AG20443 (cell line): ENCODE measurements at places on chromosomes 3 and 15.

- no peak for DNase-seq
These were observed 61.0 kb downstream of the OTOL1 start for GRCh38 chr3:161557445-161558150.

GRCh38 chr15:90360746-90361145, 8.7 kb downstream of the ZNF774 start:
- no peak for DNase-seq

DNA sequence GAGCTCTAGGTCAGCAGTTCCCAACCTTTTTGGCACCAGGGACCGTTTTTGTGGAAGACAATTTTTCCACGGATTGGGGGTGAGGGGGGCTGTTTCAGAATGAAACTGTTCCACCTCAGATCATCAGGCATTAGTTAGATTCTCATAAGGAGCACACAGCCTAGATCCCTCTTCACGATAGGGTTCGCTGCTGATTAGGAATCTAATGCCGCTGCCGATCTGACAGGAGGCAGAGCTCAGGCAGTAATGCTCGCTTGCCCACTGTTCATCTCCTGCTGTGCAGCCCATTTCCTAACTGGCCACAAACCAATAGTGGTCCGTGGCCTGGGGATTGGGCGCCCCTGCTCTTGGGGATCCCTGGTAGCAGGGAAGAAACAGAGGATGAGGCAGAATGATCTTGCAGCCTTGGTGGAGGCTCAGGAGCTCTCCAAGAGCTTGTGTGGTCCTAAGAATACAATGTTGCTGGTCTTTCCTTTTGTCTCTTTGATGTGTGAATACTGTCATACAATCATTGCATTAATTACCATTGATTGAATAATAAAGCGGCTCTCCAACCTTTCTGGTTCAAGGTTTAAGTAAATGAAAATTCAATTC, 183.2 kb downstream of the FNDC3B start:
- no peak for DNase-seq

GRCh38 chr3:9141928-9142289, 107.5 kb downstream of the SRGAP3 start:
- DNase-seq: no peak

GRCh38 chr3:58293516-58293915, 12.5 kb upstream of the RPP14 start:
- no peak for DNase-seq

DNA sequence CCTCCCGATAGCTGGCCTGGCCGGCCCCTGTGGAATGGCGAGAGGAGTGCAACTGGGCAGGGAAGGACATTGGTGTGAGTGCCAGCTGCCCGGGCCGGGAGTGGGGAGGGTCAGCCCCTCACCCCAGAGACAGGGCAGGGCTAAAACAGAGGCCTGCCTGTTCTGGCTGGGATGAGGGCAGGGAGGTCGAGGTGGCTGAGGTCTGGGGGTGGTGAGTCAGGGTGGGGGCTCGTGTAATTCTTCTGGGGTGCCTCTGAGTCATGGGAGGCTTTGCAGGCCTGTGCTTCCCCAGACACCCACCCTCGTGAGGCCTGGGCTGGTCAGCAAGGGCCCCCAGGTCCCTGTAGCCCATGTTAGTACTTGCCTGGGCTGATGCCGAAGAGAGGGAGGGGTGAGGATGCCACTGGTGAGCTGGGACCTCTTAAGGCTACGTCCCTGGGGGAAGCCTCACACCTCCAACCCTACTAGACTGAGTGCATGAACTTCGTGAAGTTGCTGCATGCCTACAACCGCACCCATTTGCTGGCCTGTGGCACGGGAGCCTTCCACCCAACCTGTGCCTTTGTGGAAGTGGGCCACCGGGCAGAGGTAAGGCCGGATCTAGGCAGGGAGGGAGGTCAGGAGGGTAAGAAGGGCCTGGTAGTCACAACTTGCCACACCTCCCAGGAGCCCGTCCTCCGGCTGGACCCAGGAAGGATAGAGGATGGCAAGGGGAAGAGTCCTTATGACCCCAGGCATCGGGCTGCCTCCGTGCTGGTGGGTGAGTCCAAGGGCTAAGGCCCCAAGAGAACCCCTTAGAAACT, 1.7 kb downstream of the SEMA3B start:
- no peak for DNase-seq
